Upper lobe of right lung (tissue), 1 donor: ENCODE measurements at places on chromosomes 2 and 18. TPM values are rescaled to one million over a fixed set of nuclear protein-coding genes. Genes with fewer than 3 reads are reported as not detected.

GRCh38 chr18:58960508-58960907 lies 95.8 kb downstream of the ZNF532 start:
- H3K36me3 ChIP-seq, result peaks cover 17% of the 10 kb centered on the region
- H3K27ac ChIP-seq, result no peak overlapping the region
- H3K4me3 ChIP-seq, result no peak overlapping the region
- no peak for DNase-seq

Gene CASP10
- 31.6 TPM for total RNA-seq

Gene SERPINB12
- not detected for total RNA-seq

DNA sequence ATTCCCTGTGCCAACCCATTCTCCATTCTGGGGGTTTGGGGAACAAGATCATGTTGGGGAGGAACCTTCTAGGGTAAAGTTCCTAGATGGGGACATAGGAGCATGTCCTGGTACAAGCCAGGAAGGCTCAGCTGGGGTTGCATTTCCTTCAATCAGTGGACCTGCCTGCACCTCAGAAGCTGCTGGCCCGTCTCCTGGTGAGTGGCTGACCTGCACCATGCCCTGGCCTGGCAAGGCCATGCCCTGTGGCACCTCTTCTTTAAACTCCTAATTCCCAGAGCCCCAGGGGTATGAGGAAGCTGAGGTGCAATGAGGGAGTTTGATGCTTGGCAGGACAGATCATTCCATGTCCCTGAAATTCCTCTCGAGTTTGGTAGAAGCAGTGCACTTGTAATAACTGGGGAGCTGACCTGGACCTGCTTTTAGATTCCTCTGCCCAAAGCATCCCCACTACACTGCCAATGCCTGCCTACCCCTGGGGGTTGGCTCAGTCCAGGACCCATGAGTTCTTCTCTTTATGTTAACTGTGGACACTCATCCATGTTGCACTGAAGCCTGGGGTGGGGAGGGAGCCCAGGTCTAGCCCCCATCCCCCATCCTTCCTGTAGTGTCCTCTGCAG lies 25.3 kb downstream of the MROH2A start:
- H3K36me3 ChIP-seq, result no peaks in the 10 kb centered on the region
- H3K27ac ChIP-seq, result no peak overlapping the region
- H3K4me1 ChIP-seq, result no peaks in the 10 kb centered on the region
- H3K4me3 ChIP-seq, result no peak overlapping the region
- no peaks in the 10 kb centered on the region for H3K27me3 ChIP-seq

- no peaks in the 10 kb centered on the region for H3K36me3 ChIP-seq
- no peak overlapping the region for H3K27ac ChIP-seq
- no peaks in the 10 kb centered on the region for H3K4me1 ChIP-seq
- no peaks in the 10 kb centered on the region for H3K27me3 ChIP-seq
- H3K4me3 ChIP-seq, result no peak overlapping the region
- DNase-seq, result no peak
Observed at GRCh38 chr18:36706134-36706881, 122.5 kb downstream of the TPGS2 start.

DNA sequence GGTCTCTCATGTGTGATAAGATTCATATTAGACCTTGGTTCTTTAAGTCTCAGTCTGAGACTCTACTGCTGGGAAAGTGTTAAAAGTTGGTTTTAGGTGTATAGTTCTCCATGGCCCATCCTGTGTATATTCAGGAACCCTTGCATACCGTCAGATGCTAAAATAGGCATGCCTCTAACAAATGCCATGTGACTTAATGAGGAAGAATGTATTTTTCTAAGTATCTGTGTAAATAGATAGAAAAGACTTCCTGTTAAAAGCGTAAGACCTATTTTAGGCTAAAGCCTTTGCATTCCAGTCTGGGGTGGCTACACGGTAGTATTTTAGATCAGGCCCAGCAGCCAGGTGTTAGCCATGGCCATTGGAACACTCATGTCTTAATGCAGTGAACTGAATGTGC lies 73.3 kb downstream of the RHBDD1 start:
- H3K27me3 ChIP-seq, result no peaks in the 10 kb centered on the region
- no peak overlapping the region for H3K27ac ChIP-seq
- H3K36me3 ChIP-seq, result no peaks in the 10 kb centered on the region
- H3K4me1 ChIP-seq, result no peaks in the 10 kb centered on the region
- DNase-seq, result no peak

Gene DNAJC27
- 7.5 TPM for total RNA-seq

DNA sequence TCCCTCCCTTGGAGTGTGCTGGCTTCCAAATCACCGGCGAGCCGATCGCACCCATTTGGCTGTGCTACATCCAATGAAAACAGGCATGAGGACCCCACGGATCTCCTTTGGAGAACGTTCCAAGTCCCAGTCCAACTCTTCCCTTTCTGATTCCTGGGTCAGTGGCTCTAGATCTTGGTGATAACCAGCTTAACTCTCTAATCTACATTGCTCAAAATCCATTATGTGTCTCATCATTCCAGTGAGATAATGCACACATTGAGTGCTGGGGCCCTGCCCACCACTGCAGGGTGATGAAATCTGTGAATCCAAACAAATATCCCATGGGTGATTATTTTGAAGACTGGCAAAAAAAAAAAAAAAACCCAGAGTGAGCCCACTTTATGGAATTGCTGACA lies 232.7 kb upstream of the COPS8 start:
- peak overlapping the region; percentile 6 for H3K27ac ChIP-seq
- peaks cover 12% of the 10 kb centered on the region for H3K4me1 ChIP-seq
- H3K27me3 ChIP-seq, result no peaks in the 10 kb centered on the region
- H3K4me3 ChIP-seq, result no peak overlapping the region
- no peaks in the 10 kb centered on the region for H3K36me3 ChIP-seq

GRCh38 chr2:5319493-5319892 lies 372.7 kb upstream of the SOX11 start:
- H3K27me3 ChIP-seq, result no peaks in the 10 kb centered on the region
- no peak overlapping the region for H3K27ac ChIP-seq
- H3K4me3 ChIP-seq, result no peak overlapping the region
- no peak for DNase-seq
- no peaks in the 10 kb centered on the region for H3K36me3 ChIP-seq

Gene ACMSD
- total RNA-seq, result not detected

Gene AGXT
- not detected for total RNA-seq

DNA sequence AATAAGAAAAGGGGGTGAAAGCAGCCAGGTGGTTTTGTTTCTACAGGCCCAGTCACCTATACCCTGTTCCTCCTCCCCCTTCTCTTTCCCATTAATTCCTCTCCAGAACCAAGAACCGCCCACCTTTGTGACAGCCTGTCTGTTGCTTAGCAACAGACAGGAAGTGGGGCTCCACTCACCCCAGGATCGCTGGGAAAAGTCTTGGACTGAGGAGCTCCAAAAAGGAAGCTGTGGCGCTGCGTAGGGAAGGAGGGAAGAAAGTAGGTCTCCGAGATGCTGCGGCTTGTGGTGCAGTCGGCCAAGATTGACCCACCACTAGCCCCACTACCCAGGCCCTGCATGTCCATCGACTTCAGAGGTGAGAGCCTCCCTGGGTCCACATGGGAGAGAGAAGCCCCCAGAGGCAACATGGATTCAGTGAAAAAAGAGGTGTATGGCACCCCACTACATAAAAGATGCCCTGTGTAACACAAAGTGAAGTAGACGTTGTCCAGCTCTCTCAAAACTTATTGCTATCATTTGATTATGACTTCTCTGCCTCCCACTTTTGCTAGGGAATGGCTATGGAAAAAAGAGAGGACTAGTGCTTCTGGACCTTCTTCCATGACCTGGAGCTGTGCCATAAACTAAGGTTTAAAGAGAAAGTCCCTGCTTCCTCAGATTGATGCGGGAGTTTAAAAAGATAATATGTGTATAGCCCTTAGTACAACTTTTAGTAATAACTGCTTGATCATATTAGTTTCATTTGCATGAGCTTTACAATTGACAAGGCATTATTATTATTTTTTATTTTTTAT lies at the start of gene FER1L5:
FER1L5 (plus strand) TSS at position 201 of the 797 bp plus-strand sequence; CDS start at position 274, 73 bp downstream.
- DNase-seq, result no peak
- no peak within 1 kb of the TSS for H3K4me3 ChIP-seq
- H3K4me1 ChIP-seq, result peaks cover 6% of the 10 kb centered on the region
- H3K27ac ChIP-seq, result no peak within 1 kb of the TSS
- no peaks in the 10 kb centered on the region for H3K27me3 ChIP-seq
- H3K36me3 ChIP-seq, result no peaks in the 10 kb centered on the region

DNA sequence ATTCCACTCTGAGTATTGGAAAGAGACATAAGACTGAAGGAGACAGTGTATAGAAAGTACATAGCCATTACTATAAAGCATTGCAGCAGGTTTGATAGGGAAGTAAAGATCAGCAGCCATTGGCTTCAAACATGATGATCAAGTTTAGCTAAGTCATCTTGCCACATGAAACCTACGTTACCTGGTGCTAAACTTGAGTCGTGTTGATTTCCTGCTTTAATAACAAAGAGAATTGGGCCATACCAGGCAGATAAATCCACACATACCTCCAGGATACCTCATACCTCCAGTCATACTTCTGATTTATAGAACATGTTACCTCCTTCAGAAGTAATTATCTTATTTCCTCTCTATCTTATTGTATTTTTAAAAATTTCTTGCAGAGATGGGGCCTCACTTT lies 10.3 kb upstream of the KYNU start:
- H3K27ac ChIP-seq, result no peak overlapping the region
- H3K4me3 ChIP-seq, result no peak overlapping the region
- no peaks in the 10 kb centered on the region for H3K4me1 ChIP-seq
- H3K36me3 ChIP-seq, result no peaks in the 10 kb centered on the region
- no peaks in the 10 kb centered on the region for H3K27me3 ChIP-seq
- no peak for DNase-seq

GRCh38 chr2:206979922-206980321 lies 40.6 kb downstream of the CPO start:
- H3K36me3 ChIP-seq, result no peaks in the 10 kb centered on the region
- H3K4me1 ChIP-seq, result peaks cover 8% of the 10 kb centered on the region
- H3K27me3 ChIP-seq, result no peaks in the 10 kb centered on the region
- DNase-seq, result no peak

Gene RIT2
- not detected for total RNA-seq

GRCh38 chr2:136151021-136151971 lies 33.3 kb upstream of the CXCR4 start:
- no peaks in the 10 kb centered on the region for H3K27me3 ChIP-seq
- H3K4me1 ChIP-seq, result no peaks in the 10 kb centered on the region
- H3K36me3 ChIP-seq, result no peaks in the 10 kb centered on the region
- H3K4me3 ChIP-seq, result no peak overlapping the region

GRCh38 chr18:56987236-56987635 lies 159.7 kb upstream of the BOD1L2 start:
- no peaks in the 10 kb centered on the region for H3K4me1 ChIP-seq
- DNase-seq, result no peak
- no peak overlapping the region for H3K27ac ChIP-seq
- no peak overlapping the region for H3K4me3 ChIP-seq

GRCh38 chr18:11671156-11671555 lies 17.9 kb upstream of the GNAL start:
- no peaks in the 10 kb centered on the region for H3K4me1 ChIP-seq
- no peaks in the 10 kb centered on the region for H3K27me3 ChIP-seq
- H3K27ac ChIP-seq, result no peak overlapping the region
- H3K36me3 ChIP-seq, result no peaks in the 10 kb centered on the region
- no peak for DNase-seq

DNA sequence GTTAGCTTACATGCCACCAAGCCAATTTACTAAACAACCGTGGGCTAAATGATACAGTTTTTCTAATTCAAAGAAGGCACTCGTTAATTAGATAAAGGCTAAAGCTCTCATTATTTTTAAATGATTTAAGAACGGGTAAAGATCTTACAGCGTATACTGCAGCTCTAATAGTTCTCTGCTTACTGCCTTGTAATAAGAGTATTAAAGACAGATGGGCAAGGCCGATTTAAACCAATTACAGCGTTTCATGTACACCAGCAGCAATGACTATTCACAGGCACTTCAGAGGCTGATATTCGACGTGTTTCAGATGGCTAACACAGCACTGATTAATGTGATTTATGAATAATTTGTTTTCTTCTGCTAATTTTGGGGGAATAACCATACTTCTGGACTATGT lies 259.3 kb downstream of the ZNF407 start:
- no peaks in the 10 kb centered on the region for H3K4me1 ChIP-seq
- H3K36me3 ChIP-seq, result no peaks in the 10 kb centered on the region
- H3K27ac ChIP-seq, result no peak overlapping the region
- no peak for DNase-seq

DNA sequence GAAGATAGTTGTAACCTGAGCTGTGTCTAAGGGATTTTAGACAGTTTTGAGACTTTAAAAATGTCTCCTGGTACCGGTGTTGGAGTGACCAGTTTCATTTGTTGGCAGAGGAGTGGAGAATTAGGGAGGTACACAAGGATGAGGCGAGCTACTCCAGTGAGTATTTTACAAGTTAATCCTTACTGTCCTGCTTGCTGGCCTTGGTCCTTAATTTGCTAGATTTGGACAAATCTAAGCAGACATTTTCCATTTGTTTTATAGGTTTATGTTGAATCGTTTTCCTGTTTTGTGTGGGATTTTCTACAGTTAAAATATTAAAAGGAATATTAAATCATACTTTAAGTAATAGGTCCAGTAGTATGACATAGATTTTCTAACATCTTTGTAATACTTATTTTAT lies 101.8 kb downstream of the ZNF407 start:
- DNase-seq, result no peak
- no peak overlapping the region for H3K27ac ChIP-seq
- no peaks in the 10 kb centered on the region for H3K4me1 ChIP-seq
- no peaks in the 10 kb centered on the region for H3K27me3 ChIP-seq
- H3K36me3 ChIP-seq, result no peaks in the 10 kb centered on the region

Gene FAHD2A
- total RNA-seq, result 22.8 TPM

DNA sequence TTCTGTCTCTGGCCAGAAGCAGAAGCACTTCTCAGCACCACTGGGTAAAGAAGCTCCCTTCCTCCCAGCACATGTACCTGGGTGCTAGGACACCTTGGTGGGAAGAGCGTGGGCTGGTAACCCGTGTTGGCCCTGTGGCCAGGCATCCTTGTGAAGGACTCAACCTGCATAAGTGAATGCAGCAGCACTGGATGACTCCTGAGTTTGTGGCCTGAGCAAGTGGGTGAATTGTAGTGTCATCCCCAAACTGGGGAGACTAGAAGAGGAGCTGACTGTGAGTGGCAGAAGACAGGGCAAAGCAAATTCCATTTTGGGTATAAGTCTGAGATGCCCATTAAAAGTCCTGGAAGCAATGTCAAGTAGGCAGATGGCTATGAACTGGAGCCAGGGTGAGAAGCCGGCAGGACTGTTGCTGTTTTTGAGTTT lies 63.4 kb downstream of the STAT1 start:
- peaks cover 30% of the 10 kb centered on the region for H3K4me1 ChIP-seq
- H3K27me3 ChIP-seq, result no peaks in the 10 kb centered on the region
- H3K4me3 ChIP-seq, result no peak overlapping the region

DNA sequence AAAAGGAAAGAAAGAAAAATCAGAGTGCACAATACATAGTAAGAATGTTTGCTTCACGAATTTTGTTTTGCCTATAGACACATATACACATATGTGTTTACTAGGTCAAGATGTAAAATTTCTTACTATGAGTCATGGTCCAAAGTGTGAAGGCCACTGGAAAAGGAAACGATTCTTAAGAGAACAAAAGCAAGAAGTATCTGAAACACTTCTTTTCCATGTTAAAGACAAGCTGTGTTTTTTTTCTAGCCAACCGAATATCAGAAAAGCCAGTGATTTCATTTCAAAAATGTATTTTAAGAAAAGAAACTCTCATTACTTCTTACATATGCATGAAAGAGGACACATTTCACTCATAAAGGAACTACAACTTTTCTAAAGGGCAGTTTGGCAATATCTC lies 24.9 kb downstream of the PECR start:
- H3K4me3 ChIP-seq, result no peak overlapping the region
- H3K36me3 ChIP-seq, result peaks cover 2% of the 10 kb centered on the region
- H3K4me1 ChIP-seq, result peaks cover 10% of the 10 kb centered on the region

- H3K36me3 ChIP-seq, result no peaks in the 10 kb centered on the region
- H3K27ac ChIP-seq, result no peak overlapping the region
- DNase-seq, result no peak
Observed at GRCh38 chr2:142716463-142717242, 160.8 kb upstream of the KYNU start.

Gene LYPD6
- total RNA-seq, result 0.29 TPM
